ENCODE measurements at places on chromosomes 2 and 18. TPM values are rescaled to one million over a fixed set of nuclear protein-coding genes. Genes with fewer than 3 reads are reported as not detected.

MAPRE3 gene
- total RNA-seq: 2.5 TPM

HAUS1 gene
- 49.5 TPM for total RNA-seq

MRPL33 gene
- 59.6 TPM for total RNA-seq

CXCR2 gene
- total RNA-seq: 0.19 TPM

LRRC30 gene
- not detected for total RNA-seq

TMEM37 gene
- total RNA-seq: not detected

DUSP11 gene
- 39.5 TPM for total RNA-seq

CHRNG gene
- not detected for total RNA-seq

- H3K4me1 ChIP-seq: no peaks in the 10 kb centered on the region
- H3K4me3 ChIP-seq: no peak overlapping the region
- no peaks in the 10 kb centered on the region for H3K36me3 ChIP-seq
- no peaks in the 10 kb centered on the region for H3K27me3 ChIP-seq
Observed at GRCh38 chr18:4251206-4251605, 203.9 kb downstream of the DLGAP1 start.

DNA sequence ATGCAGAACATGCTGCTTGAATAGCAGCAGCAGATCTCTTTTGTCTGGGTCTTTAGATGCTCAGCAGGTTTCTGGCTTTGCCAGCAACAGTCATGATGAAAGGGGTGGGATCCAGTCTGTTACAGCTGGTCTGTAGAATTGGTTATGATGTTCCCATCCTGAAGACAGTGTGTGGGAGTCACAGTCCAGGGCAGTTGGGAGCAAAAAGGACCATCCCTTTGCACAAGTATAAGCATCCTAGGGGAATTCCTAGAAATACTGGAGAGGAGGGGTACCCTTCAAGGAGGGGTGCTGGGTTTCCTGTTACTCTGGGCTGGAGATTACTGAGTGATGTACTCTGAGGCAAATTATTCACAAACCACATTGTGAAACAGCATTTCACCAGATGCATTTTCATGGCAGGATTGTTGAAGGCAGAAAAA is 119.9 kb upstream of the RND3 start:
- no peaks in the 10 kb centered on the region for H3K27me3 ChIP-seq
- no peak overlapping the region for H3K4me3 ChIP-seq
- no peaks in the 10 kb centered on the region for H3K4me1 ChIP-seq
- H3K27ac ChIP-seq: no peak overlapping the region
- no peaks in the 10 kb centered on the region for H3K36me3 ChIP-seq

DNA sequence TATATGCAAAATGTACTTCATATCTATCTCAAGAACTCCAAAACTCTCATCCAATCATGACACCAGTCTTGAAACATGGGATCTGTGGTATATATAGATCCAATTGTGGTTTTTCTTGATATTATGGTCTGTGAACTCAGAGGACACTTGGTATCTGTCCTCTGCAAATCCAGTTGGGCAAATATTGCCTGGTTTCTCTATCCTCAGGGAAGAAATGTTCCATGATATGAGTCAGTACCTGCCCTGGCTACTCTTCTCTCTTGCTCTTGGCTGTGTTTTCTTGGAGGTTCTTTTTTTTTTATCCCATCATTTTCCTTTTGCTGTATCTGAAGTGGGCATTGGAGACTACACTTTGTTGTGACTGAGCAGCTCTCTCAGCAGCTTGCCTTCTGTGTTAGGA is 10.9 kb downstream of the NBEAL1 start:
- peaks cover 3% of the 10 kb centered on the region for H3K4me1 ChIP-seq
- H3K4me3 ChIP-seq: no peak overlapping the region
- DNase-seq: no peak
- no peaks in the 10 kb centered on the region for H3K27me3 ChIP-seq

GRCh38 chr2:149409506-149409905 is 79.1 kb downstream of the LYPD6 start:
- H3K27ac ChIP-seq: no peak overlapping the region
- no peak for DNase-seq
- H3K4me3 ChIP-seq: no peak overlapping the region
- no peaks in the 10 kb centered on the region for H3K36me3 ChIP-seq
- H3K27me3 ChIP-seq: no peaks in the 10 kb centered on the region

GRCh38 chr18:65852273-65852672 is 101.5 kb downstream of the CDH7 start:
- DNase-seq: no peak
- H3K4me3 ChIP-seq: no peak overlapping the region
- no peak overlapping the region for H3K27ac ChIP-seq
- no peaks in the 10 kb centered on the region for H3K36me3 ChIP-seq
- no peaks in the 10 kb centered on the region for H3K27me3 ChIP-seq

DNA sequence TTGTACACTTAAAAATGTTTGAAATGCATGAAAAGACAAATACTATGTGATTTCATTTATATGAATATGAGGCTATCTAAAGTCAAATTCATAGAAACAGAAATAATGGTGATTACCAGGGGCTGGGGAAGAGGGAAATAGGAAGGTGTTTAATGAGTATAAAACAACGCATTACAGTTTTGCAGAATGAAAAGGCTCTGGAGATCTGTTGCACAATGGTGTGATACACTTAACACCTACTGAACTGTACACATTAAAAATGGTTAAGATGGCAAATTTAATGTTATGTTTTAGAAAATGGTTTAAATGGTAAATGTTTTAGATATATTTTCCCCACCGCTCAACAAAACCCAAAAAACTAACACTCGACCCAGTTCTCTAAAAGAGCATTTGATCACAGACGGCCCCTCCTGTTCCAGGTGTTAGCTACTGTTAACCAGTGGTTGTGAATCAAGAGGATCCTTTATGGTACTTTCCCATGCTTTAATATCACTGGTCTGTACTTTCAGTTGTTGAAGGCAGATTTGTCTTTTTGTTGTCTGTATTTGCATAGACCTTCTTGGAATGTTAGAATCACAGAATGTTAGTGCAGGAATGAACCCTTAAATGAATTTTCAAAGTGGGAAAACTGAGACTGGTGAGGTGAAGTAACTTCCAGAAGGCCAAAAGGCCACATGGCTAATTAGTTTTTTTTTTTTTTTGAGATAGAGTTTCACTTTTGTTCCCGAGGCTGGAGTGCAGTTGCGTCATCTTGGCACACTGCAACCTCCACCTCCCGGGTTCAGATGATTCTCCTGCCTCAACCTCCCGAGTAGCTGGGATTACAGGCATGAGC is 10.2 kb downstream of the RAB10 start:
- peak overlapping the region; percentile 62 for H3K27ac ChIP-seq
- H3K4me1 ChIP-seq: peaks cover 43% of the 10 kb centered on the region
- peaks cover 43% of the 10 kb centered on the region for H3K36me3 ChIP-seq
- H3K27me3 ChIP-seq: no peaks in the 10 kb centered on the region

- DNase-seq: no peak
- no peaks in the 10 kb centered on the region for H3K36me3 ChIP-seq
- H3K27ac ChIP-seq: no peak overlapping the region
- H3K27me3 ChIP-seq: peaks cover 4% of the 10 kb centered on the region
Observed at GRCh38 chr18:10851824-10852319, 297.5 kb downstream of the PIEZO2 start.

- no peak for DNase-seq
- H3K27ac ChIP-seq: no peak overlapping the region
- H3K27me3 ChIP-seq: no peaks in the 10 kb centered on the region
- no peak overlapping the region for H3K4me3 ChIP-seq
Observed at GRCh38 chr2:133418021-133418420, 150.2 kb downstream of the NCKAP5 start.

GRCh38 chr18:59718108-59718463 is 20.9 kb upstream of the CCBE1 start:
- no peaks in the 10 kb centered on the region for H3K27me3 ChIP-seq
- no peaks in the 10 kb centered on the region for H3K36me3 ChIP-seq
- no peak overlapping the region for H3K4me3 ChIP-seq
- DNase-seq: no peak
- no peaks in the 10 kb centered on the region for H3K4me1 ChIP-seq

DNA sequence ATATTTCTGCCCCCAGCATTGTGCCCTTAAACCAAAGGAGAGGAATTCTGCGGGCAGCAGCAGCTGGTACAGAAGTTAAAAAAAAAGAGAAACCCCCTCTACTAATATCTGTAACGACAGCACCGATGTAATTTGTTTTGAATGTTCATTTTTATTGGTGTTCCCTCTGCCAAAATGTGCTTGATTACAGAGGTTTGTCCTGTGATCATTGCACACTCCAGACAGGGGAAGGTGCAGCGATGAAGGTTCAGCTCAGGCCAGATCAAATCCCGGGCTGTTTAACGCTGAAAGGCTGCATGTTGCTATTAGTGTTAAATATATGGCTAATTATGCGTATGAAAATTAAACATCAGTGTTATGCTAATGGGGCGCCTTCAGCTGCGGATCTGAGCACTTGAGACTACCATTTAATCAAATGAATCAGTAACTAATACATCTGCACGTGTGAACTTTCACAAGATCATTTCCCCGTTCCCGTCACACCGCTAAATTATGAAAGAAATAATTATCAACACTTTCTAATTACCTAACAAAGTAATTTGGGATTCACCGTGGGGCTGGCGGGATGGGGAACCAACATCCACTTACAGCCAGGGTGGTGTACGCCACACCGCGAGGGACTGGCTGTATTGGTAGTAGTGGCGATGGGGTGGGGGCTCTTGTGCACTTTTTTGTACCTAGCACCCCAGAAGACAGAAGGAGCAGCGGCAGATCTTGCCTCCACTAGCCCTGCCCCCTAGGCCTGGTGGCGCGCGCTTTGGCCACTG is 1.5 kb upstream of the DLX1 start:
- peak; percentile 69 for DNase-seq
- peak overlapping the region; percentile 70 for H3K27ac ChIP-seq
- peak overlapping the region; percentile 78 for H3K4me3 ChIP-seq
- H3K4me1 ChIP-seq: peaks cover 34% of the 10 kb centered on the region
- peaks cover 18% of the 10 kb centered on the region for H3K36me3 ChIP-seq
- H3K27me3 ChIP-seq: peaks cover 92% of the 10 kb centered on the region

- H3K27me3 ChIP-seq: peaks cover 44% of the 10 kb centered on the region
- no peak overlapping the region for H3K4me3 ChIP-seq
- H3K27ac ChIP-seq: no peak overlapping the region
- DNase-seq: no peak
Observed at GRCh38 chr2:37886745-37887144, 38.3 kb upstream of the RMDN2 start.

DNA sequence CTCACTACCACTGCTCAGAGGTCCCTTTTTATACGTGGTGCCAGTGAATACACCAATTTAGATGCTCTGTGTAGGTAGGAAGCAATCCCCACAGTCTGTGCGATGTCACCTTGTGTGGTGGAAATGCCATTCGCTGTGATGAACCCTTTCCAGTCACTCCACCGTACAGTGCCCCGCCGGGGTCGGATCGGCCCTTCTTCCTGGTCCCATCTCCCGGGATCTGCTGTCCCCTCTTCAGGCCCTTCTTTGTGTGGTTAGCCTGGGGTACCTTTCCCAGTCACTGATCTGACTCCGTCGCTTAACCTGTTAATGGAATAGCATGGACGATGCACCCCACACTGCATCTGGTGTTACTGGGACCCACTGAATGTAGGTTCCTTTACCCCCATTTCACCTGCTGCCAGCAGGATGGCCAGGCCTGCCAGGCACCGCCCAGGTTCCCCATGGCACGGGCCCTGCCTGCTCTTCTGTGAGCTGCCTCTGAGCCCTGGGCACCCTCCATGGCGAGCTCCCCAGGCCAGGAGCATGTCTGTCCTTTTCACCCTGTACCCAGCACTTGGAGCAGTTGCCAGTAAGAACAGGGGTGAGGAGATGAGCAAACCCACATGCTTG is 18.0 kb downstream of the TWIST2 start:
- H3K27ac ChIP-seq: no peak overlapping the region
- no peak for DNase-seq
- H3K36me3 ChIP-seq: no peaks in the 10 kb centered on the region
- H3K27me3 ChIP-seq: peaks cover 2% of the 10 kb centered on the region
- no peak overlapping the region for H3K4me3 ChIP-seq
- H3K4me1 ChIP-seq: peaks cover 3% of the 10 kb centered on the region

- no peaks in the 10 kb centered on the region for H3K4me1 ChIP-seq
- no peak overlapping the region for H3K4me3 ChIP-seq
- H3K36me3 ChIP-seq: no peaks in the 10 kb centered on the region
- no peak overlapping the region for H3K27ac ChIP-seq
- no peak for DNase-seq
Observed at GRCh38 chr2:178731300-178731699, 75.9 kb downstream of the TTN start.

DNA sequence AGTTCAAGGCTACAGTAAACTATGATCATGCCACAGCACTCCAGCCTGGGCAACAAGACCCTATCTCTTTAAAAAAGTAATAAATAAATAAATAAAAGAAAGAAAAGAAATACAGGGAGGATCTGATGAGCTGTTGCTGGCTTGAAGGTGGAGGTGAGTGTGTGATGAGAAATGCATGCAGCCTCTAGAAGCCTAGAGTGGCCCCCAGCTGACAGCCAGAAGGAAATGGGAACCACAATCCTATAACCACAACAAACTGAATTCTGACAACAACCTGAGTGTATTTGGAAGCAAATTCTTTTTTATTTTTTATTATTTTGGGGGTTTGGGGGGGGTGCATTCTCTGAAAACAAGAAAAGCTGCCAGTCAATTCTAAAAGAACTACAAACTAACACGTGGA is 14.6 kb downstream of the NOL10 start:
- peak overlapping the region; percentile 29 for H3K27ac ChIP-seq
- no peak overlapping the region for H3K4me3 ChIP-seq
- H3K4me1 ChIP-seq: peaks cover 20% of the 10 kb centered on the region
- DNase-seq: no peak

GRCh38 chr2:38076710-38077430 is 919 bp upstream of the CYP1B1 start:
- peaks cover 31% of the 10 kb centered on the region for H3K4me1 ChIP-seq
- peak overlapping the region; percentile 86 for H3K4me3 ChIP-seq
- peak; percentile 91 for DNase-seq
- H3K36me3 ChIP-seq: peaks cover 13% of the 10 kb centered on the region
- peak overlapping the region; percentile 90 for H3K27ac ChIP-seq

GRCh38 chr2:210128961-210129360 is 42.2 kb downstream of the KANSL1L start:
- H3K27me3 ChIP-seq: no peaks in the 10 kb centered on the region
- H3K4me1 ChIP-seq: no peaks in the 10 kb centered on the region
- peaks cover 2% of the 10 kb centered on the region for H3K36me3 ChIP-seq
- H3K27ac ChIP-seq: no peak overlapping the region
- DNase-seq: no peak
- H3K4me3 ChIP-seq: no peak overlapping the region
